ENCODE measurements at places on chromosomes 3 and 15.

GRCh38 chr15:64691896-64692565 lies 83.4 kb downstream of the RBPMS2 start:
- peak; percentile 51 for DNase-seq

- no peak for DNase-seq
Measured at GRCh38 chr15:48905216-48905615, 27.3 kb downstream of the EID1 start.

GRCh38 chr15:99443768-99444446 lies 121.9 kb upstream of the MEF2A start:
- no peak for DNase-seq

DNA sequence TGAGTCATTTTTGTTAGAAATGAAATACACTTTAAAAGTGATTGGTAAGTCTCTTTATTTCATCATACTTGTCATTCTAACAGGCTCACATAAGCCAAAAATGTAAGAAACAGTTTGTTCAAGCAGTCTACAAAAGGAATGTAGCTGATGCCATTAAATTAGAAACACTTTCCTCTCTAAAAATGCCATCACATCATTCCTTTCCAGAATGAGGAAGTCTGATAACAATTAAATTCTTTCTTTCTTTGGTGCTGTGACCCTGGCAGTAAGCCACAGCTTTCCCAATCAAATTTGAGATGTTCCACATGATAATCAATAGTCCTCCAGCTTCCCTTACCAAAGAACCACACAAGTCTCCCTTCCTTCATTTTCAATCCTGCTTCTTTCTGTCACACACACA lies 9.4 kb upstream of the P2RY1 start:
- no peak for DNase-seq

- DNase-seq = no peak
Measured at GRCh38 chr3:65144791-65145351, 457.1 kb upstream of the ADAMTS9 start.

DNA sequence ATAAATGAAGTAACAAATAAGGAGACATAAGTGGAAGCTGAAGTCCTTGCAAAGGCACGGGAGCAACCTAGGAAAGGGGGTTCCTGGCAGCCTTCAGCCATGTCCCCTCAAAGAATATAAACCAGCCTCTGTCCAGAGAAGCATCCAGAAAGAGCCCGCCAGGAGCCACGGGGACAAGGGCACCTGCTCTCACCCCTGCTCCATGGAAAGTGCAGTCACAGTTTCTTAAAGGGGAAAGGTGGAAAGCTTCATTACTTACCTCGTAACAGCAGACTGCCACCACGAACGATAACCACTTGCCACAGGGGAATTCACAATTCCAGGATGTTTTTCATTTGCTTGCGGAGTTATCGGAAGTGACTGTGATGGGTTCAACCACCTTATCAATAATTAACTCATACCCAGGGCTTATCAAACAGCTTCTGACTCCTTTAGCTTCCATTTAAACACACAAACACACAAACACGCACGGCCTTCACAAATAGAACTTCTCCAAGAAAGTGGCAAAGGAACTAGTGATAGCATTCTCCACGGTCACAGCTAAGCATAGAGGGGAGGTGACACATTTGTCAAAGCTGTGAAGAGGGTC lies 134.2 kb upstream of the IGF1R start:
- no peak for DNase-seq

DNA sequence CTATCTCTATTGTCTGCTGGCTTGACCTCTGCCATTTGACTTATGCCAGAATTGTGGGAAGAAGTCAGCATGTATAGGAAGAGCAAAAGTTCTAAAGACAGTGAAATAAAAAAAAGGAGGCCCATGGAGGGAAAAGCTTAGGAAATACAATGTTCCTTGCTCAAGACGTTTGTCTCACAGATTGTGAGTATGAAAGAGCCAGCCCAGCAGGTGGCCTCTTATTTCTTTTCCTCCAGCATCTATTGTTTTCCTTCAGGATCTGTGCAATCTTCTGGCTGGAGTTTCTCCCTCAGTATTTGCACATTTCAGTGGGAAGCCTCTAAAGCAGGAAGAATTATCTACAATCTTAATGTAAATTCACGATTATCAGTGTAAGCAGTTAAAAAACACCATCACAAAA lies 43.7 kb downstream of the ZDHHC3 start:
- DNase-seq = no peak

GRCh38 chr3:153171918-153172317 lies 9.9 kb downstream of the RAP2B start:
- DNase-seq = no peak

Data from CD4-positive, alpha-beta T cell treated with Interleukin-1 beta for 1 hour (primary cell).